Hindlimb muscle (tissue), 1 donor: ENCODE measurements at places on chromosomes 16 and 17.

DNA sequence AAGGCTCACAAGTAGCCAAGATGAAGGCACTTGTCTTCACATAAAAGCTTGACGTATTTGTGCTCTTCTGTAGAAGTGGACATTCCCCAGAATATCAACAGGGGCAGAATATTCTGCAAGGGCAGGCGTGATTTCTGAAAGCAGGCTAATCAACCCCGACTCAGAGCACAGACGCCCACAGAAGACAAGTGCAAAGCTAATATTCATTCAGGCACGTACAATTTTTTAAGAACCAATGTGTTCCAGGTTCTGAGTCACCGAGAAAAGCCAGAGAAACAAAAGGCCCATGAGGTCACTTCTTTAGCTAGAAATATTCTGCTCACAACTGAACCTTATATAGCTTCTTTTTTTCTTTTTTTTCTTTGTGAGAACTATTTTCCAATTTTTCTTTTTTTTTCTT is 121.6 kb downstream of the DNAH9 start:
- peak; percentile 2 for DNase-seq

- no peak for DNase-seq
Observed at GRCh38 chr16:1089439-1089821, 6.6 kb downstream of the C1QTNF8 start.

DNA sequence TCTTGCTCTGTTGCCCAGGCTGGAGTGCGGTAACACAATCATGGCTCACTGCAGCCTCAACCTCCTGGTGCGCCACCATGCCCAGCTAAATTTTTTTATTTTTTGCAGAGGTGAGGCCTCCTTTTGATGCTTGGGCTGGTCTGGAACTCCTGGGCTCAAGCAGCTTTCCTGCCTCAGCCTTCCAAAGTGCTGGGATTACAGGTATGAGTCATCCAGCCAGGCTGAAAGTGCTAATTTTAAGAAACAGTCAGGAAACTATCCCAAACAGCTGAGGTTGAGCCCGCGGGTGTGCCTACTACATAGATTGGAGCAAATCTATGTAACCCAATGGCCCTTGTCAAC is 738 bp upstream of the XPO6 start:
- DNase-seq = no peak

DNA sequence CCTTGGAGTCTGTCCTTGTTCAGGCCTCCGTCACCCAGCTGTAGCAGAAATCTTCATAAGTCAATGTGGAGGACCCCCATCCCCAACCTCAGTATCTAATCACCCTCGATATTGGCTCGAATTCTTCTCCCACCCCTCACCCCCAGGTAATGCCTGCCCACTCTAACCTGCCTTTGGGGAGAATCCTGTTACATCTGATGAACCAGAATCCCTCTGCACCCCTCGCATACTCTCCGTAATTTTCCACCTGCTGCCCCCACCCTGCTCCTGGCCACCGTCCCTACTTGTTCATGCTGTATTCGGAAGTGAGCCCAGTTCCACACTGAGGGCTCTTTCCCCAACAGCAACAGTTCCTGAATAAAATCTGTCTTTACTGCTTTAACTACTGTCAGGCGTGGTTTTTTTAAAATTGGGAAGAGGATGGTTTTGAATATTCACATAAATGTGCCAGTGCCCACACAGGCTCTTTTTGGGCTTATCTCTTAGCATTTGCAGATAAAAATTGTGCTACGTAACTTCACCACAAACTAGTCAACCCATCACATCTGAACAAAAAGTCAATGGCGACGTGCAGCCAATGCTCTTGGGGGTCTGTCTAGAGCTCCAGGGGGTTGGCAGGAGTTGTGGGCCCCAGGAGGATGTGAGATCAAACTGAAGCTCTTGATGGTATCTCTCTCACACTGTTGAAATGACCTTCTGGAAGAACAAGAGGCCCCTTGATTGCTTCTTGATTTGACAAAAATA is 73.7 kb downstream of the NETO2 start:
- no peak for DNase-seq

DNA sequence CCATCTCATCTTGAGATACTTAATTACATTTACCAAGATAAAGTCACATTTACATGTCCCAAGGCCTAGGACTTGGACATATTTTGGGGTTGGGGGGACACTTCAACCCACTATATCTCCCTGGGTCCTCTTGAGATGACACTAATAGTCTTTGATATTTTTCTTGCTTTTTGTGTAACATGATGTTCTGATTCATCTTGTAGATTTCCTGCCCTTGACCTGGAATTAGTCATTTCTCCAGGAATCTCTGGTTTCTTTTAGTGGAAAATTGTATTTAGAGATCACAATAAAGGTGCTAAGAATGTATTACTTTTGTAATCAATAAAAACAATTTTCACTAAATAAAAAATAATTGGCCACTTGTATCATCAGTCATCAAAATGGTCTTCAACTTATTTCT is 157.3 kb downstream of the VPS53 start:
- no peak for DNase-seq

DNA sequence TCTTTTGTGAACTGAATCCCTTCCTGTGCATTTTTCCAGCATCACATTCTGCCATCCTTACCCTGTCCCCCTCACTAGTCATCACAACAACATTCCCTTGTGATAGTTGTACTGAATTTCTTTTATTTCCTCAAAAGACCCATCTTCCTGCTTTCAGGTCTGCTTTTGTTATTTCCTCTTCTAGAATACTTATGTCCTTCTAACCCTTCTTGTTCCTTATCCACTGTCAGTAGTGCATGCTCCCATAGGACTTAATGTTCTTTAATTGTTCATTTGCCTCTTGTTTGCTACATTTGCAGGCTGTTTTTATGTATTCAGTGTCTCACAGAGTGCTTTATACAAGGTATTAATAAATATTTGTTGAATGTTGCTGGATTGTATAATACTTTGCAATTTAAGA is 73.0 kb downstream of the BCAS3 start:
- DNase-seq = no peak

DNA sequence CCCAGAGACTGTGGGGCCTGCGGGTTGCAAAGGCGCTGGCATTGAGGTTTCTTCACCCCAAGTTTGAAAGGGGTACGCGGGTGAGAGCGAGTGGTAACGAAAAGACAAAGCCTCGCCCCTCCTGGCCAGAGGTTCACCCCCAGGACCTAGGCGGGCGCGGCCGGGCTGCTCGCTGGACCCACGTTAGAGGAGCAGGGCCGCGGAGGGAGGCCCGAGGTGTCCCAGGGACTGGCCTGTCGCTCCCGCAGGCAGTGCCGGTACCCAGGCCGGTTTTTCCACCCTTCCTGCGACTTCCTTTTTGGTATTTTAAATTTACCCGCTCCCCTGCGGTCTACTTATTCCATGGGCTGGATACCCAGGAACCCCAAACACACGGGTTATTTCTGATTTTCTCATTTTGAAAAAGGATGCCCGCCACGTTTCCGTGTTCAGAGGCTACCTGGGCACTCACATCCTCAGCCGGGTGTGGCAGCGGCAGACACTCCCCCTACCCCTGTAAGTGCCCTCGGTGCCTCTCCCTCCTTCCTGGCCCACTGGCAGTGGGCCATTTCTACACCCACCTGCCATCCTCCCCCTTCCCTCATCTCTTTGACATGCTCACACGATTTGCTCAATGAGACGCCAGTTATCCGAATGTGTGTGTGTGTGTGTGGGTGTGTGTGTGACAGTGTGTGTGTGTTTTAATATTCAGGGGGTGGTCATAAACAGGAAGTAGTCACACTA is 1.6 kb upstream of the FOXL1 start:
- DNase-seq = no peak

- DNase-seq = no peak
Observed at GRCh38 chr17:34008125-34008524, 247.0 kb upstream of the CCL2 start.

- no peak for DNase-seq
Observed at GRCh38 chr17:67217446-67217845, 27.6 kb downstream of the HELZ start.

GRCh38 chr17:68624381-68624780 is 23.2 kb upstream of the FAM20A start:
- DNase-seq = no peak

DNA sequence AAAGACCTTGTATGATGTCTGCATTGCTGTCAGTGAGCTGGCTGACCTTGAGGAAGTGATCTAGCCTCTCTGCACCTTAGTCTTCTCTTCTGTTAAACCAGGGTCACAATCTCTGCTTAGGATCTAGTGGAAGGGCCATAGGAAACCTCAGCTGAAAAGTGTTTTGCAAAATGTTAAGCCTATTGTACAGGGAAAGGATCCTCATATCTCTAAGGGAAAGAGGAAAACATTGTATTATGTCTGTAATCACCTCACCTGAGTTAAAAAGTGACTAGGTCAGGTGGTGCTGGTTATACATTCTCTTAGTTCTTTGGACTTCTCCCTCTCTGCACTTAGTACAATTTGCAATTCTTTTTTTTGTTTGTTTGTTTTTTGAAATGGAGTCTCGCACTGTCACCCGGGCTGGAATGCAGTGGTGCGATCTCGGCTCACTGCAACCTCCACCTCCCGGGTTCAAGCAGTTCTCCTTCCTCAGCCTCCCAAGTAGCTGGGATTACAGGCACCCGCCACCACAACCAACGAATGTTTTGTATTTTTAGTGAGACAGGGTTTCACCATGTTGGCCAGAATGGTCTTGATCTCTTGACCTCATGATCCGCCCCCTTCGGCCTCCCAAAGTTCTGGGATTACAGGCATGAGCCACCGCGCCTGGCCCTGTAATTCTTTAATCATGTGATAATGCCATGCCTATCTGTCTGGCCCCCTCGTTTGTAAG is 2.0 kb upstream of the SEPHS2 start:
- no peak for DNase-seq

GRCh38 chr17:73290399-73291259 is 21.2 kb downstream of the CDC42EP4 start:
- DNase-seq = no peak

GRCh38 chr17:804541-805435 is 22.6 kb downstream of the MRM3 start:
- no peak for DNase-seq

GRCh38 chr16:66923247-66923731 is 2.0 kb downstream of the RRAD start:
- DNase-seq = no peak

GRCh38 chr17:73481676-73482075 is 162.6 kb downstream of the SDK2 start:
- DNase-seq = no peak

- no peak for DNase-seq
Observed at GRCh38 chr17:63931981-63932561, at the start of gene CD79B. Gene CD79B (minus strand): TSS chr17:63932331. CDS start chr17:63932261, 70 bp downstream.

DNA sequence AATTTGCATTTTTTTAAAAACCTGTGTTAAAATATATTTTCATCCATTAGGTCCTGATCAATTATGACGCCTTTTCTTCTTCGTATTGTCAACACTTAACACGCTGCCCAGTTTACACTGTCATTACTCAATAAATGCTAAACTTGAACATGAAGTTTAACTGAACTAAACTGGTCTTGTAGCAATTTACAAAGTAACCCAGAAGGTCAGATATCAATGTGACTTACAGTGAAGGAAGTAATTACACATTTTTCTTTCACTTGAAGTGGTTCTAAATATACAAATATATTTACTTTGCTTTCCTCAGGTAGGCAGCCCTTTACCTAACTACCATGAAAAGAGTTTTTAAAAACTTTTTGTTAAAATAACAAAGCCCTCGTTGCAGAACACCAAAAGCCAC is 256.5 kb upstream of the AXIN2 start:
- DNase-seq = no peak

GRCh38 chr17:67044940-67045339 is 586 bp downstream of the CACNG1 start:
- DNase-seq = no peak

DNA sequence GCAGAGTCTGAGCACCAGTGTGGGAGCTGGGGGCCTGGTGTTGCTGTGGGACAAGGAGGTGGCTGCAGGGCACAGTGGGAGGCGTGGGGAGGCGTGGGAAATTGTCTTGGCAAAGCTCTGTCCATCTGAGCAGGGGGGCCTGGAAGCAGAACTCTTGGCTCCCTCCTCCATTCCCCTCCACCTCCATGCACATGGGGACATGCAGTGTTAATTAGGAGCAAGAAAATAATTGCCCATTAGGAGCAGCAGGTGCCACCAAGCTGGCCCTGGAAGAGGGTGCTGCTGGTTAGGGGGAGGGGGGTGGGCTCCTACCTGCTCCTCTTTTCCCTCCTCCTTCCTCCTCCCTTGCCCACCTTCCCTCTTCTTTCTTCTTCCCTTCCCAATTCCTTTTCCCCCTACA is 4.5 kb downstream of the TTYH2 start:
- no peak for DNase-seq

- DNase-seq = no peak
Observed at GRCh38 chr17:28469376-28469775, 4.1 kb upstream of the SLC13A2 start.

DNA sequence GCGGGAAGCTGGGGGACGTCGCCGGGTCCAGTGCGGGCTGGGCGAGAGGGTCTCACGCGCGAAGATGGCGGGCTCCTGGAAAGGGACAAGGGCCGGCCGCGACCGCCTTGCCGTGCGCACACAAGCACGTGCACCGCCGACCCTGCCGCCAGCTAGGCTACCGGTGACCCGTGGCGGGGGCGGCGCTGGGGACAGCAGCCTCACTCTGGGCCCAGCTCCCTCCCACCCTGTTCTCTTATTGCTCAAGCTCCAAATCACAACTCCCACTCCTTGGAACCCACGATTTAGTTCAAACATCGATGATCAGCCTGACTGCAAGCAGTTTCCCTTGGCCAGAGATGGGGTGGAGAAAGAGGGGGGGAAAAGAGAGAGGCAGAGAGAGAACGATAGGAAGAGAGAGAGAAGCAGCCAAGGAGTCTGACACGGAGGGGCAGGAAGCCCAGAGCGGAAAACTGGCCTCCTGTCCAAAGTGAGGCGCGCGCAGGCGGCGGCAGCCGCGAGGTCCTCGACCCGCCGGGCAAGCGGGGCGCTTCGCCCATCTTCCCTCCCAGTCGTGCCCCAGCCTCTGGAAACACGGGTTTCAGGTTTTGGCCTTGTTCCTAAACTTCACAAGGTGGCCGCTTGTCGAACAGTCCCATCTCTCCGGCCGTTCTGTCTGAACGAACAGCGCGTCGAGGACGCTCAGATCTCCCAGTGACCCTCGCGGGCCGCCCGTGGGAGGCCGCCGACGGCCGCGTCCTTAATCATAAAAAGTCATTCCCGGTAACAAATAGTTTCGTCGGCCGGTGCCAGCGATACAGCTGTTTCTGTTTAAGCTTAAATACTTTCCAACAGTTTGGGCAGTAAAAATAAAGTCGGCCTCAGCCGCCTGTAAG is 1.7 kb upstream of the CBX8 start:
- no peak for DNase-seq

GRCh38 chr16:64250866-64251265 is 871.0 kb downstream of the CDH11 start:
- peak; percentile 9 for DNase-seq

DNA sequence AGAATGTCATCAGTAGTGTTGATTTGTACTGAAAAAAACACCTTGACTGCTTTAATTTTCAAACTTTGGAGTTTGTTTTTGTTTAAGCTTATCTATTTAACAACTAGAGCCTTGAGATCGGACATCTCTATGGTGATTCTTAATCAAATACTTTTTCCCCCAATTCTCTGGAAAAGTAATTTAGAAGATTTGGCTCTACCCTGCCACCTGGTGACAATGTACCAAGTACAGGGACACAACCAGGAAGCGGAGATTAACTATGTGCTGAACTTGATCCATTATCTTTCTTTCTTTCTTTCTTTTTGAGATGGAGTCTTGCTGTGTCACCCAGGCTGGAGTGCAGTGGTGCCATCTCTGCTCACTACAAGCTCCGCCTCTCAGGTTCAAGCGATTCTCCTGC is 30.8 kb downstream of the USP43 start:
- DNase-seq = no peak
